ENCODE measurements at places on chromosomes 5 and 9. TPM values are rescaled to one million over a fixed set of nuclear protein-coding genes. Genes with fewer than 3 reads are reported as not detected.

SLC1A3 gene
- 0.44 TPM for total RNA-seq

SEC16A gene
- total RNA-seq, result 74.0 TPM

LMBRD2 gene
- total RNA-seq, result 6.4 TPM

PALM2AKAP2 gene
- total RNA-seq, result not detected

PRKAA1 gene
- total RNA-seq, result 61.9 TPM

ZER1 gene
- total RNA-seq, result 24.0 TPM

SHLD3 gene
- 5.7 TPM for total RNA-seq

SIMC1 gene
- total RNA-seq, result 32.1 TPM

SLC25A2 gene
- 3.9 TPM for total RNA-seq

PCDHA10 gene
- 0.07 TPM for total RNA-seq

TLX3 gene
- total RNA-seq, result not detected

IFNA13 gene
- total RNA-seq, result not detected

ASPN gene
- not detected for total RNA-seq

CCL21 gene
- not detected for total RNA-seq

SV2C gene
- not detected for total RNA-seq

ZFAND5 gene
- 79.2 TPM for total RNA-seq

KLHL9 gene
- 13.1 TPM for total RNA-seq

PTPRD gene
- total RNA-seq, result 0.24 TPM

DNAI1 gene
- not detected for total RNA-seq

OLFM1 gene
- not detected for total RNA-seq

RAI14 gene
- 1.6 TPM for total RNA-seq

GMCL2 gene
- not detected for total RNA-seq

BARHL1 gene
- not detected for total RNA-seq

GPR21 gene
- 1.6 TPM for total RNA-seq

FOXE1 gene
- not detected for total RNA-seq

NEK6 gene
- total RNA-seq, result 110 TPM

WNK2 gene
- total RNA-seq, result 0.24 TPM

STC2 gene
- total RNA-seq, result 0.29 TPM

CORO2A gene
- 0.78 TPM for total RNA-seq

SLC25A48 gene
- total RNA-seq, result not detected

MYMK gene
- total RNA-seq, result not detected

FOXI1 gene
- total RNA-seq, result not detected

CCDC192 gene
- not detected for total RNA-seq

CLPTM1L gene
- 100 TPM for total RNA-seq
